ENCODE measurements at places on chromosomes 5 and 9. TPM values are rescaled to one million over a fixed set of nuclear protein-coding genes. Genes with fewer than 3 reads are reported as not detected.

GRCh38 chr5:64958757-64959391 lies 190.1 kb downstream of the CWC27 start:
- no peaks in the 10 kb centered on the region for H3K4me1 ChIP-seq
- H3K36me3 ChIP-seq: peaks cover 13% of the 10 kb centered on the region
- no peak overlapping the region for H3K4me3 ChIP-seq
- no peak overlapping the region for H3K27ac ChIP-seq

MEIKIN gene
- total RNA-seq: not detected

GRCh38 chr5:60916646-60917045 lies 28.2 kb downstream of the ERCC8 start:
- no peaks in the 10 kb centered on the region for H3K27me3 ChIP-seq
- no peak overlapping the region for H3K4me3 ChIP-seq
- H3K4me1 ChIP-seq: no peaks in the 10 kb centered on the region
- no peak overlapping the region for H3K27ac ChIP-seq
- no peak for DNase-seq

GRCh38 chr5:112329419-112330090 lies 89.5 kb downstream of the EPB41L4A start:
- DNase-seq: no peak
- no peaks in the 10 kb centered on the region for H3K27me3 ChIP-seq
- no peak overlapping the region for H3K27ac ChIP-seq
- H3K36me3 ChIP-seq: no peaks in the 10 kb centered on the region
- H3K4me3 ChIP-seq: no peak overlapping the region

FAM221B gene
- total RNA-seq: 0.19 TPM

GRCh38 chr5:165673499-165673898 lies 2168.1 kb downstream of the MAT2B start:
- no peaks in the 10 kb centered on the region for H3K4me1 ChIP-seq
- no peaks in the 10 kb centered on the region for H3K27me3 ChIP-seq
- no peak overlapping the region for H3K27ac ChIP-seq
- H3K4me3 ChIP-seq: no peak overlapping the region
- DNase-seq: no peak

DNA sequence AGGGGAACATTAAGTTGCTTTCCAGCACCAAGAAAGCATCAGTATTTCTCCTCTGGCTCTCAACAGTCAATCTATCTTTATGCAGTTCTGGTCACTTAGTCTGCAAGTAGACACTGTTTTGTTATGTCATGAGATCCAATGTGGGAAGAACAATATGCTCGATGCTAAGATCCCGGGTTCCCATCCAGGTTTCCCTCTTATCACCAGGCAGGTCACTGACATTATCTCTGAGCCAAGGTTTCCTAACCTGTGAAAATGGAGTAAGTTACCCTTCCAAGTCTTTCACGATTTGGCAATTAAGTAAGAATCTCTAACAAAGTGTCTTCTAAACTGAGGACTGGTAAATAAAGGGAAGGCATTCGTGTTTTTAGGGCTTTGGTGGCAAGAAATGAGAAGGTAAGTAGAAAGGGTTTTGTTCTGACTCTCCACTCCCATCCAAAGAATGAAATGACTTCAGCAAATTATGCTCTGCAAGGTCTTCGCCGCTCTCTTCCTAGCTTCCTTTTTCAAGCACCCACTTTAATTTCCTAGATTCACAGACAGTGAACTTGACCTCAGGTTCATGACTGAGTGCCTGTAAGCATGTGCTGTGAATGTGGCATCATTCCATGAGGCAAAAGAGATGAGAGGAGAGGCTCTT lies 86.4 kb downstream of the DCP2 start:
- H3K4me3 ChIP-seq: no peak overlapping the region
- no peak overlapping the region for H3K27ac ChIP-seq
- no peaks in the 10 kb centered on the region for H3K36me3 ChIP-seq
- H3K27me3 ChIP-seq: no peaks in the 10 kb centered on the region

MEGF9 gene
- 23.3 TPM for total RNA-seq

GRCh38 chr5:180209137-180209581 lies at the start of gene RASGEF1C:
TSS of gene RASGEF1C (minus strand) at chr5:180209211. CDS start at chr5:180138052, 71,159 bp downstream.
- H3K4me3 ChIP-seq: peak within 1 kb of the TSS; percentile 74
- peaks cover 6% of the 10 kb centered on the region for H3K4me1 ChIP-seq
- DNase-seq: peak; percentile 73

DNA sequence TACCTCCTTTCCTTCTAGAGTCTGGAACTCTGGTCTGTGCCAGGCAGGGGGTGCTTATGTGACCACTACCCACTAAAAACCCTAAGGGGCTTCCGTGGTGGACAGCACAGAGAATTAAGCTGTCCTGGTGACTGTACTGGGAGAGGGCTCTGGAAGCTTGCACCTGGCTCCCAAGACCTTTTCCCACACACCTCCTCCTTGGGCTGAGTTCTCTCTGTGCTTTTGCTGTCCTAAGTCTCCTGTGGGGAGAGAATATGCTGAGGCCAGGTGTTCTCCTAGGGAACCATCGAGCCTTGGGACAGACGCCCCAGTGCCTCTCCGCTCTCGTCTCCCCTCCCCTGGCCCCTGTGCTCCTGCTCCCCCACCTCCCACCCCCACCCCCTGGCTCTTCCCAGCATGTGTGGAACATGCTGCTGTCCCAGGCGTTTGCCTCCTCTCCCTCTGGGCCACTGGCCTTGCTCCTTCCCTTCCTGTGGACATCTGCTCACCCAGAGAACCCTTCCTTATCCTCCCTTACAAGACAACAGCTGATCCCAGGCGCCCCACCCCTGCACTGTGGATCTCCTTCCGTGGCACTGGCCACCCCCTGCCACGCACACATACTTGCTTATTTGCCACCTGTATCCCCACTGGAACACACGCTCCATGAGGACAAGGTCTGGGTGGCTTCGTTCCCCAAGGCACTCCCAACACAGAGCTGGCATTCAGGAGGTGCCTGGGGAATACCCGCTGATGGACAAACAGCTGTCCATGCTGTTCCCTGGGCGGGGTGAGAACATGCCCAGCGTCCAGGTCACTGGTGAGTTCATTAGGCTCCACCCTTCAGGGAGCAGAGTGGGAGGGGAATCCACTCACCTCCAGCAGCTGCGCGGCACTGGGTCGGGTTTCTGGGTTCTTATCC lies 83.0 kb downstream of the STK10 start:
- H3K4me1 ChIP-seq: peaks cover 50% of the 10 kb centered on the region
- no peaks in the 10 kb centered on the region for H3K27me3 ChIP-seq
- DNase-seq: no peak
- H3K36me3 ChIP-seq: no peaks in the 10 kb centered on the region

- peak overlapping the region; percentile 75 for H3K27ac ChIP-seq
- no peak for DNase-seq
- H3K27me3 ChIP-seq: no peaks in the 10 kb centered on the region
- H3K4me3 ChIP-seq: peak overlapping the region; percentile 10
- H3K4me1 ChIP-seq: peaks cover 43% of the 10 kb centered on the region
- peaks cover 7% of the 10 kb centered on the region for H3K36me3 ChIP-seq
Measured at GRCh38 chr9:91782708-91783214, 167.3 kb downstream of the ROR2 start.

OR2V1 gene
- not detected for total RNA-seq

- H3K36me3 ChIP-seq: peaks cover 4% of the 10 kb centered on the region
- peaks cover 36% of the 10 kb centered on the region for H3K4me1 ChIP-seq
- H3K27me3 ChIP-seq: no peaks in the 10 kb centered on the region
- peak overlapping the region; percentile 99 for H3K27ac ChIP-seq
- H3K4me3 ChIP-seq: peak overlapping the region; percentile 99
Measured at GRCh38 chr5:69368458-69369339, 621 bp downstream of the AK6 start.

All from neural crest cell (in vitro differentiated cells).